Fibroblast of pulmonary artery (primary cell): ENCODE measurements at places on chromosomes 1 and 21.

- DNase-seq, result no peak
Measured at GRCh38 chr1:113742515-113742914, 16.8 kb downstream of the PHTF1 start.

- DNase-seq, result peak; percentile 93
Measured at GRCh38 chr1:64268653-64269557, 65.5 kb downstream of the UBE2U start.

- DNase-seq, result peak; percentile 43
Measured at GRCh38 chr1:230858918-230859729, 9.2 kb downstream of the C1orf198 start.

DNA sequence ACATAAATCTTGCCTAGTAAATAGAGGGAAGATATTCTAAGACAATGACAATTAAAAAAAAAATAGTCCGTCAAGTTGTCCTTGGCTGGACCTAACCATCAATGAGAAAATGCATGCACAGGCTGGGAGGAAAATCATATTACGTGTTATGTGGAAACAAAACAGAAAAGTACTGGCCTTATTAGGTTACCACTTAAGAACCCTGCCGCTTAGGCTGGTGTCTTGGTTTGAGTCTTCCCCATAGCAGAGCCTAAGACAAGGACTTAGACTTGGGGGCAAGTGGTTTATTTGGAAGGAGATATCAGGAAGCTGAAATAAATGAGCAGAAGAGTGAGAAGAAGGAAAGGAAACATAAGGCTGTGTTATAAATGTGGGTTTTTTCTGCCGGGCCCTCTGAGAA lies 186.4 kb downstream of the MRPL39 start:
- DNase-seq, result no peak

DNA sequence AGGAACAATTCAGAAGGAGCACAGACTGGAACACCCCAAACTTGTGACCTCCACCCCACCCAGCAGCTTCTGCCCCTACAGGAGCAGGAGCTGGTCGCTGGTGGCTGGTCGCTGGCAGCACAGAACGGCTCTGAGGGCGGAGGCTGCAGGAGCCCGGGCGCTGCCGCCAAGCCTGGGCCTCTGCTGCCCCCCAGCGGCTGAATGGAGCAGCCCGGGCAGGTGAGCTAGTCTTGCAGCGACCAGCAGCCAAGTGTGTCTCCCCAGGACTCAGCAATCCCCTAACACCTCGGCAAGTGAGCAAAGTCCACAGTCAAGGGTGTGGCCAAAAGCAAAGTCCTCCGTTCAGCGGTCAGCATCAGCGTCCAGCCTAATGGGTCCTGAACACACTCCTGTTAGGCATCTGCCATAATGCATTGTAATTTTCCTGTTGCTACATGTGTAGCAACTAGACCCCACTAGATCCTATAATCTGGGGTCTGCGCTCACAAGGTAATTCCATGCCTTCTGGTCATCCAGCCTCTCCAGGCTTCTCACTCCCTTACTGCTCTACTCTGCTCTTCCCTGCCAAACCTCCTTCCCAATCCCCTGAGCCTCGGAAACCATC lies 12.1 kb upstream of the GJB5 start:
- DNase-seq, result peak; percentile 66

DNA sequence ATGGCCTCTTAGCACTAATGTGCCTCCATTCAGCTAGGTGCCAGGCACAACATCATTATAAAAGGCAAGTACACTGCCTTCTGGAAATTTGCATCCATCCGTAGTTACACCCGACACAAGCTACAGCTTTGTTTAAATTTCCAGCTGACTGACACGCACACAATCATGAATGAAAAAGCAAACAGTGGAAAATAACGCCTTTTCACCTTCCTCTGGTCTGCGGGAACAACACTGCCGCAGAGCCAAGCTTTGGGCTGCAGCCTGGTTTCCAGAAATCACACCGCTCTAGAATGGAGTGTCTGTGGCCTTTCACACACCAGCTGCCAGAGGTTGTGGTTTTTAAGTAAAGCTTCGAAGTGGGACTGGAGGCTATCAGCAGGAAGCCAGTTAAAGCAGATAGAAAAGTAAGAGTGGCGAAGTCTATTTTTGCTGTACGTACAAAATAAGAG lies 142.8 kb upstream of the COA6 start:
- DNase-seq, result no peak

- no peak for DNase-seq
Measured at GRCh38 chr1:216190438-216190837, 232.8 kb downstream of the USH2A start.

DNA sequence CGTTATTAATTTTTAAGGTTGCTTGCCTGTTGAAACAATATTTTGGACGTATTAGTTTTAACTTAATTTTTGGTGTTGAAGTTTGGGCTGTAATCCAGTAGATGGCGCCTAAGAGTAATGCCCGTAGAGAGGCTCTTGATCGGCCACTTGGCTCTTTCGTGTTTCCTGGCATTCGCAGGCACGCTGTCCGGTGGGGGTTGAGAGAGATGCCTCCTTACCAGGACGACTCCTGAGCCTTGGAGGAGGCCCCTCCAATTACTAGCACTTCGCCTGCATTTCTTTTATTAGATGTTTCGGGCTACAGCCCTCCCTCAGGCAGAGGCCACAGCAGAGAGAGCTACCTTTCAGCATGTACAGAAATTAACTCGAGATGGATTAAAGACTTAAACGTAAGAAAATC lies 12.0 kb downstream of the OR2M4 start:
- DNase-seq, result peak; percentile 32

DNA sequence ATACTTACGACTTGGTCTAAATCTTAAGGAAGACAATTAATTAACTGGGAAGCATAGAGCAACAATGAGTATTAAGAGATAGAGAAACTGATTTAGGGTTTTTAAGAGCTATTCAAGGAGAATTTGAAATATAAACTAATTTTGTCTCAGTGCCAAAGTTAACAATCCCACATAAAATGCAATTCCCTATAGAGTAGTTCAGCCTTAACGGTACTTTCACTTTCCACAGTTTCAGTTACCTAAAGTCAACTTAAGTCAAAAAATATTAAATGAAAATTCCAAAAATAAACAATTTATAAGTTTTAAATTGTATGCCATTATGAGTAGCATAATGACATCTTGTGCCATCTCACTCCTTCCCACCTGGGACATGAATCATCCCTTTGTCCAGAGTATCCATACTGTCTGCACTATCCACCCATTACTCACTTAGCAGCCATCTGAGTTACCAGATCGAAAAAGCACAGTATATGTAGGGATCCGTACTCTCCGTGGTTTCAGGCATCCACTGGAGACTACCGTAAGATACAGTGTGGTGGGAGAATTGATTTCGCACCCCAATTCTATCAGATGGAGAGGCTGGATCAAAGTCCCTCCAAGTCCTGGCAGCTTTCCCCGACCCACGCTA lies 4.8 kb upstream of the SARS1 start:
- DNase-seq, result no peak

DNA sequence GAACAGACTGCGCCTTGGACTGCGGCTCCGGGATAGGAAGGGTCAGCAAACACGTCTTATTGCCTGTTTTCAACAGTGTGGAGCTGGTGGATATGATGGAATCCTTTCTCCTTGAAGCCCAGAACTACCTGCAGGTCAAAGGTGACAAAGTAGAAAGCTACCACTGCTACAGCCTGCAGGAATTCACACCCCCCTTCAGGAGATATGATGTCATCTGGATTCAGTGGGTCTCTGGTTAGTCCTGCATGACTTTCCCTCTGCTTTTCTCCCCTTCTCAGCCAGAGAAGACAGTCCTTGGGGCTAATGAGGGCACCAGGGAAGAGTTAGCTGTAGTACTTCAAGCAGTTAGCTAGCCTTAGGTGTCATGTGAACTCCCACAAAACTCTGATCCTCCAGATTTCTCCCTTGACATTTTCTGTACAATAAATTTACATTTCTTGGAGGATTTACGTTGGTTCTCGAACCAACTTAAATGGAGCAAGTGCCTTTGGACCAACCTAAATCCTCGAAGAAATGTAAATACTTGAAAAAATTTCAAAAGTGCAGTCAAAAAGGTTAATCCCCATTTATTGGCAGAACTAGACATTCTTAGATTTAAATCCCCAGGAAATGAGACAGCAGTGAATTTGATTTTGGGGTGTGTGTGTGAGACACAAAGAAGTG lies 20.9 kb downstream of the NTMT2 start:
- DNase-seq, result no peak

DNA sequence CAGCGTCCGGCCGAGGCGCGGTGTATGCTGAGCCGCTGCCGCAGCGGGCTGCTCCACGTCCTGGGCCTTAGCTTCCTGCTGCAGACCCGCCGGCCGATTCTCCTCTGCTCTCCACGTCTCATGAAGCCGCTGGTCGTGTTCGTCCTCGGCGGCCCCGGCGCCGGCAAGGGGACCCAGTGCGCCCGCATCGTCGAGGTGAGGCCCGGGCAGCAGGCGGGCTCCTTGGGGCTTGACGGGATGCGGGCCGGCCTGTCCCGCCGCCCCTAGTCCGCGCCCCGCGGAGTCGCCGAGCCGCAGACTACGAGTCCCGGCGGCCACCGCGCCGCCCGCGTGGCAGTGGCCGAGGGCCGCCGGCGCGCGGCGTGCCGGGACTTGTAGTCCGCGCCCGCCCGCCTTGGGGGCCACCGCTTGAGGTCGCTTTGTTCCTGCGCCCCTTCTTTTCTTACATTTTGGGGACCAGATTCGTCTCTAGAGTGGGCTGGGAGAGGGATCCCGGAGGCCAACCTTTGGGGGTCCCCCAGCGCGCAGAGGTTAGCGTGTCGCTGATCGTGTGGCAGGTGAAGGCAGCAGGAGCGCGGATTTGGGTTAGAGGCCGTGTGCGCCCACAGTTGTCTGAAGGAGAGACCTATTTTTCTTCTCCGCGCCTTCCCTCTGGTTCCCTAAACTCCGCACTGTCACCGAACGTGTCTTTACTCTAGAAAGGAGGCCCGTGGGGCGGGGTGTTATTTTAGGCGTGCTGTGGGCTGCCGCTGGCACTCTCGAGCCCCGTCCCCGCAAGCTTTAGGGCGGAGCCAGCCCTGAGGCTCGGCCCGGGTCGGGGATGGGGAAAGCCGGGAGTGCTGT lies 553 bp downstream of the CMPK1 start:
- DNase-seq, result peak; percentile 72

DNA sequence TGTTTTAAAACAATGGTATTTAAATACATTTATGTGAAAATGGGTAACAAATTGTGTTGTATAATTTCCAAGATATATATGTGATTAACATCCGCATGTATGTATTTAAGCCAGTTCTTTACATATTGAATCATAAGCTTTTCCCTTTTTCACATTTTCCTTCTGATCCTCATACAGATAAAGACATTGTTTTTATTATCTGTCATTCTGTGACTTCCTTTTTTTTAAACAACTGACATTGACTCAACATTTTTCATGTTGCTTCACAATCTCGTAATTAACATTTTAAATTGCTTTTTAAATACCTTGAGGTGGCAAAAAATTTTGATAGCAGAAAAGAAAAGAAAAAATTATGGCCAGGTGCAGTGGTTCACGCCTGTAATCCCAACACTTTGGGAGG lies 1.4 kb downstream of the STXBP3 start:
- no peak for DNase-seq

DNA sequence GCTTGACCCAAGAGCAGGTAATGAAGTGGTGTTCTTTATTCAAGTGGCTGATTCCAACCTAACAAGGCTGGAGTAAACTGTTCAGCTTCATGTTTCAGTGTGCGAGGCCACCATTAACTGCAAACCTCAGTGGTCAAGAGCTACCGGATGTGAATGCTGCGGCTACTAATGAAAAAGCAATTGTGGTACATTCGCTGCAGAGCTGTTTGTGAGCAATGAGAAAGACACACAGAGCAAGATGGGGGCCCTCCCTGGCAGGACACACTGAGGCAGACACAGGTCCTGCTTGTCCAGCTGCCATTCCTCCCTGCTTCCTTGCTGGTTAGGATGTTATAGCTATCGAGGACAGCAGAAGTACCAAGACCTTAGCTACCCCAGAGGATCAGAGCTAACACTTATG lies 26.1 kb downstream of the SYF2 start:
- DNase-seq, result no peak

GRCh38 chr1:111832521-111833155 lies 76.9 kb downstream of the DDX20 start:
- no peak for DNase-seq

GRCh38 chr1:181984006-181984405 lies 77.5 kb downstream of the ZNF648 start:
- no peak for DNase-seq

DNA sequence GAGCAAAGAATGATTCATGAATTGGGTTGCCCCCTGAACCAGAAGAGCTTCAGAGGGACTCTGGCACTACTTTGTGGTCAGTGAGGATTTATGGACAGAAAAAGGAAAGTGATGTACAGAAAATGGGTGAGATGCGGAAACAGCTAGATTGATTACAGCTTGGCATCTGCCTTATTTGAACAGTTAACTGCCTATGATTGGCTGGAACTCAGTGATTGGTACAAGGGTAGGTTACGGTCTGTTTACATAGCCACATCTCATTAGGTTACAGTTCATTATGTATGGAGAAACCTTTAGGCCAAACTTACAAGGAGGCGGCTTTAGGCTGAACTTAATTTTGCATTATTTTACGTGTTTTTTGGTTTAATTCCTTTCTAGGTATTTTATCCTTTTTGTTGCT lies 29.0 kb upstream of the RHOU start:
- DNase-seq, result no peak

GRCh38 chr21:36134803-36135390 lies at the start of gene CBR3:
CBR3 (plus strand) TSS chr21:36135079; CDS start chr21:36135193, 114 bp downstream.
- peak; percentile 79 for DNase-seq

DNA sequence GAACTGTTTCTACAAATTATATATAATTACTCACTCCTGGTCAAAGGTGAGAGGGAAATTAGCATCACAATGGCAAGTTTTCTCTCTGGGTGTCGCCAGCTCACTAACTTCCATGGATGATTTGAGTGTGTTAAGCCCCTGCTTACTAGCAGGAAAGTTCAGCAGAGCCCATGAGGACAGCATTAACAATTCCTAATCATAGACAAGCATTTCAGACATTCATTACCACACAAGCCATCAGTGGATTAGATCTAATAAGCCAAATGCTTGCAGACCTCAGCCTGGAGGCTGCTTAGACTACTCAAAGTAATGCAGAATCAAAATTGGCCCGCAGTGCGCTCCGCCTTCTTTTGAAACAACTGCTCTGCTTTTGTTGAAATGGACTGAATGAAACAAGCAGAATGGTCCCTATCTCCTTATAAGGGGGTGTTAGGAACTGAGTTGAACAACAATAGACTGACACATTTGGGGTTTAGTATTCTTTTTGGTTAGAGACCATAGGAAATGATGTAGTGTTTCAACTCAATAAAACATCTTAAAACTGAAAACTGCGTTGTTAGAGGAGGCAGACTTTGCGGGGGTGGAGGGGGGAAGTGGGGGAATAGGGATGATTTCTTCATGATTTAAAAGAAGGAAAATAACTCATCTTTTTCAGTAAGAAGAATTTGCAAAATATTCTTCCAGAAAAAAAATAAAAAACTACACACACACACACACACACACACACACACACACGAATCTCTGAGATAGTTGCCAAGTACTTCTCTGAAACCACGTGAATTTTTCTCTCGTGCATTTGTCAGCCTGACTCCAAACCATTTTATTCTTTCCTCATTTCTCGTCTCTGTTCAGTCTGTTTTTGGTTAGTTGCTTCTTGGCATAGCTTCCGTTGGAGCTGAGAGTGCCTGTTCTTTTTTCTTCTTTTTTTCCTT lies 54.6 kb downstream of the GORAB start:
- DNase-seq, result peak; percentile 75
